ENCODE measurements at places on chromosomes 16 and 17. TPM values are rescaled to one million over a fixed set of nuclear protein-coding genes. Genes with fewer than 3 reads are reported as not detected.

The COPZ2 gene
- total RNA-seq: 6.5 TPM

The MYH1 gene
- not detected for total RNA-seq

The TOX3 gene
- total RNA-seq: not detected

The KCNJ18 gene
- total RNA-seq: not detected
